Activated CD4-positive, alpha-beta memory T cell treated with anti-CD3 and anti-CD28 coated beads, Interleukin-2, amount 10 ng/mL, durations not matched to agents 7 days and 5 days (primary cell): ENCODE measurements at places on chromosomes 4 and X. TPM values are rescaled to one million over a fixed set of nuclear protein-coding genes. Genes with fewer than 3 reads are reported as not detected.
A peak's percentile ranks its signal among the peaks of the same experiment; 100 is the strongest.

Gene NAP1L2
- 2.8 TPM for total RNA-seq

Gene DKK2
- total RNA-seq: not detected

Gene FAM184B
- total RNA-seq: not detected

GRCh38 chrX:103585411-103586313 is at the start of gene TCEAL4:
TSS of gene TCEAL4 (plus strand) at chrX:103585515. CDS start at chrX:103586676, 1,161 bp downstream.
- peak within 1 kb of the TSS; percentile 73 for H3K4me3 ChIP-seq
- H3K36me3 ChIP-seq: no peaks in the 10 kb centered on the region
- H3K4me1 ChIP-seq: peaks cover 7% of the 10 kb centered on the region
- no peak within 1 kb of the TSS for H3K27ac ChIP-seq
- DNase-seq: peak; percentile 17
- H3K27me3 ChIP-seq: peaks cover 10% of the 10 kb centered on the region

DNA sequence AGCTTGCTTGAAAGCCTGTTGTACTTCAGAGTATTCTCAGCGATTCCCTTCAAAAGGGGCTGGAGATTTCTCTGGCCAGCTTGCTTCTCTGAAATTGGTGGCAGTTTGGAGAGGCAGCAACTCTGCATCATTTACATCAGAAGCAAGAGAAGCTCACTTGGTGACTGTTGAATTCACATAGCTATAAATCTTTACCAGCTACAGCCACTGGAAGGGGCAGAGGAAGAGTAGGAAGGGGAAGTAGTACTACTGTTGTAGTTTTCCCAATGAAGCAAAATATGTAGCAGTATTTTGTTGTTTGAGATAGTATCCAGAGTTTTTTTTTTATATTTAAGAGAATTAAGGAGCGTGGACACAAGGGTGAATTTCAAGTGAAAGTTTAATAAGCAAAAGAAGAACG is 2.8 kb downstream of the TENT5D start:
- H3K36me3 ChIP-seq: no peaks in the 10 kb centered on the region
- DNase-seq: no peak
- no peaks in the 10 kb centered on the region for H3K27me3 ChIP-seq
- H3K4me3 ChIP-seq: no peak overlapping the region
- H3K27ac ChIP-seq: no peak overlapping the region
- no peaks in the 10 kb centered on the region for H3K4me1 ChIP-seq

DNA sequence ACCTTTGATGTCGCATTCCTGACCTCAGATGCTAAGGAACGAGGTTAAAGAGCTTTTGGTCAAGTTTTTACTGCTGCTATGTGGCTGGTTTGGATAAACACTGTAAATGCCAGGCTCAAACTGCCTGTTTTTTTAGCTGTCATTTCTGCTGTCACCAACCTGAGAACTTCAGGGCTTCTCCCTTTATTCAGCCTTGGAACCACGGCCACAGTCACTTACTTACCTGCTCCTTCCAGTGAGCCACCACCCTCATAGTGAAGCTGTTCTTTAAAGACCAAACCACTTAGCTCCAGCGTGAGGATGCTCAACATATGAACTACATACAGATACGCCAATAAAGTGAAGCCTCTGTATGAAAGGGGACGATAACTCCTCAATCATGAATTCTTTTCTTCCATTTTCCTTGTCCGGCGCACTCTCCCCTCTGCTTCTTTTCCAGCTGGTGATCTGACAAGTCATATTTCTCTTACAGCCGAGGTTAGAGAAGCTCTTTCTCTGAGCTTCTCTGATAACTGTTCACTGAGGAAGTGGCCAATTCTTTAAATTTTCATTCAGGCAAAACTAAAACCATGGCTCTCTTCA is 152.8 kb upstream of the ANK2 start:
- no peak overlapping the region for H3K27ac ChIP-seq
- no peak for DNase-seq
- H3K4me1 ChIP-seq: no peaks in the 10 kb centered on the region
- H3K4me3 ChIP-seq: no peak overlapping the region
- no peaks in the 10 kb centered on the region for H3K36me3 ChIP-seq

DNA sequence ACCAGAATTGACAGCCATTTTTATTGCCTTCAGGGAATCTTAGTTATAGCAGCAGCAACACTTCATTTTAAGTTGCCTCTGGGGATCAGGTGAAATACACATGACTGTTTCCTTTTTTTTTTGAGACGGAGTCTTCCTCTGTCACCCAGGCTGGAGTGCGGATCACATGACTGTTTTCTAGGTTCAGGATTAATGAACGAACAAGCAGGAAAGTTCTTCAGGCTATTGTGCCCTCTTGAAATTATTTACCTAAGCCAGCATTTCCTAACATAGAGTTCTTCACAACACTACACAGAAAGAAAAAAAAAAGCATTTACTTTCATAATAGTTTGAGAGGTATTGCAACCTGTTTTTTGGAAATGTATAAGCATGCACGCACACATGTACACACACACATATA is 2032.8 kb downstream of the PCDH7 start:
- no peak overlapping the region for H3K27ac ChIP-seq
- H3K27me3 ChIP-seq: no peaks in the 10 kb centered on the region
- H3K4me1 ChIP-seq: no peaks in the 10 kb centered on the region
- no peak for DNase-seq

GRCh38 chr4:77376788-77377460 is 219.9 kb downstream of the CCNG2 start:
- DNase-seq: no peak
- no peaks in the 10 kb centered on the region for H3K36me3 ChIP-seq
- H3K4me3 ChIP-seq: no peak overlapping the region
- peaks cover 16% of the 10 kb centered on the region for H3K4me1 ChIP-seq
- H3K27ac ChIP-seq: no peak overlapping the region
- peaks cover 19% of the 10 kb centered on the region for H3K27me3 ChIP-seq

GRCh38 chrX:96407072-96407471 is 277.6 kb upstream of the DIAPH2 start:
- H3K36me3 ChIP-seq: no peaks in the 10 kb centered on the region
- H3K4me1 ChIP-seq: no peaks in the 10 kb centered on the region

- no peaks in the 10 kb centered on the region for H3K36me3 ChIP-seq
- no peak overlapping the region for H3K27ac ChIP-seq
- no peak overlapping the region for H3K4me3 ChIP-seq
- no peaks in the 10 kb centered on the region for H3K4me1 ChIP-seq
Observed at GRCh38 chrX:17621566-17622270, 115.6 kb upstream of the SCML1 start.

DNA sequence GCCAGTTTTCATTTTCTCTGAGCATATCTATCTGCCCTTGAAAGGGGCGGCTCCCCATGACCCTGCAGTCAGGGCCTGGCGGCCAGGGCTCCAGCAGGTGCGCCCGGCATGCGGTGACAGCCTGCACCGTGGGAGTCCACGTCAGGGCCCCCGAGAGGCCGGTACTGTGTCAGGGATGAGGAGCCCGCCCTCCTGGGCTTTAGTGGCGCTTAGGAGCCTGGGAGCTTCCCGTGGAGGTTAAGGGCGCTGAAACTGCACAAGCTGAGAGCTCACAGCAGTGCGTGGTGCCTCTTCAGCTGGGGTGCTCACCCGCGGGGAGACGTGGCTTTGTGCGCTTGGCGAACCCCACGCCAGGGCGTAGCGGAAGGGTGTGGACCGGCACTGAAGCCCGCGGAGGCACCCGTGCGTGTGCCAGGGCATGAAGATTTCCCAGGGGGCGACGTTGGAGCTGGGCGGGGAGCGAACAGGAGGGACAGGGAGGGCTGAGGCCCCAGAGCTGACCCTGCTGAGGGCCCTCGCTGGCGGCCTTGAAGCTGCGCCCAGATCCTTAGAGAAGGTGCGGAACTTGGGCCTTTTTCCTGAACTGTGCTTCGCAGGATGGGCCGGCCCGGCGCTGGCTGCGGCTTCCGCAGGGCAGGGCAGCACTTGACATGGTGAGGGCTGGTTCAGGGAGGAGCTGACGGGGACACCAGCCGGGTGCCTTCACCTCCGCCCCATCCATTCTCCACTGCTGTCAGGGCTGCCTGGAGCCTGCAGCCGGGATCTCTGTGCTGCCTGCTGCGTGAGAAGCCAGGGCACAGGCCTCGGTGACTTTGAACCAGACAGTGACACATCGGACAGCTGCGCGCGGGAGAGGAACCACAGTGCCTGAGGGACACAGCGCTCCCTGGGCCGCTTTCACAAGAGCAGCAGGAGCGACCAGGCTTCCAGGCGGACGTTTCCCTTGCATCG is 32.9 kb downstream of the HTT-AS start:
- H3K27ac ChIP-seq: peak overlapping the region; percentile 91
- peaks cover 10% of the 10 kb centered on the region for H3K27me3 ChIP-seq
- DNase-seq: peak; percentile 65
- peak overlapping the region; percentile 80 for H3K4me3 ChIP-seq

DNA sequence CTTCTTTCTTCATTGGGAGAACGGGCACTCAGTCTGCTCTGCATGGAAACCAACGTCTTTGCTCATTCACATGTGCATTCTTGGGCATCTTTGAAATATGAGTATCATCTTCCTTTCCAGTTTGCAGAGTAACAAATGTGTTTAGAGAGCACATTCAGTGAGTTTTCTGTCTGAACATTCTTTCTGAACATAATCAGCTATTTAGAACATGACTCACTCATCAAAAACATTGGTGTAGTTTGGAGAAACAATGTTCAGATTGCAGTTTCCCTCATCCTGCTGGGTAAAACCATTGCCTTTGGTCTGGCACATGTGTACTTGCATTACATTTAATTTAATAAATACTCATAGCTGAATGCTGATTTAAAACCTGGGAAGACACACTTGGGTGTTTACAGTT is 81.5 kb upstream of the F9 start:
- no peaks in the 10 kb centered on the region for H3K27me3 ChIP-seq
- H3K27ac ChIP-seq: no peak overlapping the region
- no peak for DNase-seq
- H3K4me1 ChIP-seq: no peaks in the 10 kb centered on the region
- H3K36me3 ChIP-seq: no peaks in the 10 kb centered on the region
- H3K4me3 ChIP-seq: no peak overlapping the region
